ENCODE measurements at places on chromosomes 5 and 9.

DNA sequence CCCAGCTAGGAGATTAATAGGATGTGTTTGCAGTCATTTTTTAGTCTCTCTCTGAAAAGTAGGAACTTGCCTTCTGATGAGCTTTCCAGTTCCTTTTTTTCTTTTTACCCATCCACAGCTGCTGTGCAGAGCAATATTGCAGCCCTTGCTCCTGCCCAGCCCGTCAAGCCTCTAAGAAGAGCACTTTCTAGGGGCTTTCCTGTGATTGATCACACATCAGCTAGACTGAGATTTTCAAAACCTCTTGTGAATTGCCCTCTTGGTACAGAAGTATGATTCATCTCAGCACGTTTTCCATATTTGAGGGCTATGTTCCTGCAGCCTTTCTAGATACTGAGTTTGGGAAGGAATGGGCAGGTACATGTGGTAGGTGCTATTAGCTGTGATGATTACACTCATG, 93.9 kb downstream of the GALNT10 start:
- no peak for DNase-seq

DNA sequence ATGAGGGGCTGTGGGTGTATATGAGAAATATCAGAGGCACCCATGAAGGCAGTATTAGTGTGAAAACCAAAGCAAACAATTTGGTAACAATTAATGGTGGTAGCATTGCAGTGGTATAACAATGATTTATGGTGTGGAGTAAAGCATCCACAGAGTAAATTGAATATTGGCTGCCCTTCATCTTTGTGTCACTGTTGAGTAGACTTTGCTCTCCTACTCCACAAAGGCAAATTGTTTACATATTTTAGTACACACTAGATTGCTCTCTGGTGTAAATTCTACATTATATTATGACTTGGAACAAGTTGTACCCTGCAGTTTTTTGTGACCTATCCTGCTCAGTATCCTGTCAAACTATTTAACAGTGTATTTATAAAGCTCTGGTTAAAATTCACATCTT, 455.5 kb upstream of the RORB start:
- no peak for DNase-seq

- DNase-seq, result no peak
Measured at GRCh38 chr5:124581738-124582560, 164.5 kb downstream of the ZNF608 start.

- no peak for DNase-seq
Measured at GRCh38 chr5:107274571-107274970, 396.2 kb downstream of the EFNA5 start.
